ENCODE measurements at places on chromosomes 1 and 21.
A peak's percentile ranks its signal among the peaks of the same experiment; 100 is the strongest.

DNA sequence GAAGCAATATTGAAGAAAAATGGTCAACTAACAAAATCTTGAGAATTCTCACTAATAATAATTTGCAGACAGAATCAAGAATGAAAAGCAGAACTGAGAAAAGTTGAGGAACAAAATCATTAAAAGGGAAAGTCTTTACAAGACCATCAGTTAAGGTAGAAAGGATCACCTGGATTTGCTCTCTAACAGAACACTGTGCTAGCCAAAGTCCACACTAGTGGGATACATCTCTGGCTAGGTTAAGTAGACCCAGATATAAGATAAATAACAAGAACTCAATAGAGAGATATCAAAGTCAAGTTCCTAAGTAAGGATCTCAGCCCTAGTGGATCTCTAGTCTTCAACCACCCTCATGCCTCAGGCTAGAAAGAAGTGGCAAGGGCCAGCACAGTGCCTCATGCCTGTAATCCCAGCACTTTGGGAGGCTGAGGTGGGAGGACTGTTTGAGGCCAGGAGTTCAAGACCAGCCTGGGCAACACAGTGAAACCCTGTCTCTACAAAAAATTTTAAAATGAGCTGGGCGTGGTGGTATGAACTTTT lies 19.6 kb downstream of the IPP start:
- no peak overlapping the region for H3K27ac ChIP-seq
- no peak overlapping the region for H3K4me3 ChIP-seq
- H3K4me1 ChIP-seq: peaks cover 13% of the 10 kb centered on the region
- ATAC-seq: no peak
- H3K36me3 ChIP-seq: peaks cover 20% of the 10 kb centered on the region

GRCh38 chr1:241598249-241598648 lies 41.9 kb downstream of the CHML start:
- H3K36me3 ChIP-seq: peaks cover 54% of the 10 kb centered on the region
- H3K27ac ChIP-seq: peak overlapping the region; percentile 67
- peak overlapping the region; percentile 30 for H3K4me3 ChIP-seq
- H3K4me1 ChIP-seq: peaks cover 71% of the 10 kb centered on the region
- no peaks in the 10 kb centered on the region for H3K27me3 ChIP-seq
- peak; percentile 82 for ATAC-seq

GRCh38 chr21:37281993-37282392 lies 14.9 kb upstream of the VPS26C start:
- ATAC-seq: peak; percentile 47
- H3K27me3 ChIP-seq: peaks cover 18% of the 10 kb centered on the region
- H3K4me1 ChIP-seq: no peaks in the 10 kb centered on the region
- H3K36me3 ChIP-seq: no peaks in the 10 kb centered on the region
- H3K27ac ChIP-seq: no peak overlapping the region

DNA sequence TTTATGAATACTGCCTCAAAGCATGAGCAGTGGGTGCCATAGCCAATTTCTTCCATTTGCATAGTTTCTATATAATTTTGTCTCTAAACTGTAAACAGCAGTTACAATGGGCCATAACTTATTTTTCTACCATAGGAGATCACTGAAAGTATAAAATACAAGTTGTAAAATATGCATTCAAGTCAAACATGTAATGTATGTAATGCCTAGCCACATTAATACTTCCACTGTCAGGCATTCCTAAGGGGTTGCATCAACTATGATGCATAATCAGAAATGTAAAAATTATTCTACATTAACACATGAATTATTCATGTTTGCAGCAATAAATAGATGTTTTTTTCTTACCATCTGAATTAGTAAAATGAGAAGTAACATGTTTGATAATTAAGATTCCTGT lies 560.3 kb upstream of the ZP4 start:
- H3K4me3 ChIP-seq: no peak overlapping the region
- H3K27me3 ChIP-seq: no peaks in the 10 kb centered on the region
- H3K36me3 ChIP-seq: no peaks in the 10 kb centered on the region
- H3K27ac ChIP-seq: no peak overlapping the region

DNA sequence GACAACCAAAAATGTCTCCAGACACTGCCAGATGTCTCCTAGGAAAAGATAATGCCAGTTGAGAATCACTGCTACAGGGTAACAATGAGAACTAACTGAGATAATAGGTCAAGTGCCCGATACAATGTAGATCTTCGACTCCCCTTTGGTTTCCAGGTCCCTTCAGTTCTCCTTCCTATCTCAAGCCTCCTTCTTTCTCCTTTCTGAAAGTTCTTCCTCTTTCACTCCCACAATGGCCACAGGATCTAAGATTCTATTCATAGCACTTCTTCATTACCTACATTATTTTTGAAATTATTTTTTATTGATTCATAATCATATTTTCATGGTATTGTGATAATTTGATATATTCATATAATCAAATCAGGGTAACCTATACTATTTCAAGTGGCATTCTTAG lies 6.3 kb downstream of the PFDN2 start:
- peaks cover 15% of the 10 kb centered on the region for H3K36me3 ChIP-seq
- no peak overlapping the region for H3K4me3 ChIP-seq
- peak overlapping the region; percentile 27 for H3K27ac ChIP-seq

GRCh38 chr1:194466706-194467105 lies 1280.3 kb upstream of the B3GALT2 start:
- H3K36me3 ChIP-seq: no peaks in the 10 kb centered on the region
- ATAC-seq: no peak
- no peaks in the 10 kb centered on the region for H3K27me3 ChIP-seq
- H3K4me3 ChIP-seq: no peak overlapping the region
- no peaks in the 10 kb centered on the region for H3K4me1 ChIP-seq

GRCh38 chr1:38546636-38547035 lies 312.9 kb downstream of the RRAGC start:
- H3K36me3 ChIP-seq: no peaks in the 10 kb centered on the region
- H3K4me1 ChIP-seq: no peaks in the 10 kb centered on the region
- no peak for ATAC-seq
- H3K27ac ChIP-seq: no peak overlapping the region
- H3K27me3 ChIP-seq: peaks cover 10% of the 10 kb centered on the region

DNA sequence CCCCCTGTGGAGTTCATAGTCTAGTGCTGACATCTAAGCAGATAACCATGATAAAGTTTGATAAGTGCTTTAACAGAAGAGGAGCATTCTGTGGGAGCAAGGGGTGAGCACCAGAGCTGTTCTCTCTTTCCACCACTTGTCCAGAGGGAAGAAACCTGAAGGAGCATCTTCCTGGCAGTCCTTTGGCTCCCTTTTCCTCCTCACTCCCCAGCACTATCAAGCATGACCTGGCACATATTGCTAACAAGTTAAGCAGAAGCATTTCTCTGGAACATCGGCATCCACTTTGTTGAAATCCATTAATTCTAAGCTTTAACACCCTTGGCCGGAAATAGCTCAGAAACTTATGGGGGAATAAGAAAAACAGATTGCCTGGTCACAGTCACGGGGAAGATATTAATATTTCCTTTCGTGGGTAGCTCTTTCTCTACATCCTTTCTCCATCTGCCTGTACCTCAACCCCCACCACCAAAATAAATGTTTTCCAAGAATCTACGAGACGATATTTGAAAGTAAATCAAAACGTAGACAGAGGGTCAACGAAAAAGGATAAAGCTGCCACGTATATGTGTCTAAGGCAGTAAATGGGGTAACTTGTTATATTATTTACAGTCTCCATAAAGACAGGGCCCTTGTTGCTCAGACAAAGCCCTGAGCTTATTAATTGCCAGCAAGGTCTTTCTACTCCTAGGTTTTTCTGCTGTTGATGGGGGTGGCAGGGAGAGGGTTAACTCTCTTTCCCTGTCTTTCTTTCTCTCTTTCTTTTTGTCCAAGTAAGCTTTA lies 351.4 kb downstream of the NUF2 start:
- no peaks in the 10 kb centered on the region for H3K4me1 ChIP-seq
- no peak overlapping the region for H3K4me3 ChIP-seq
- no peak overlapping the region for H3K27ac ChIP-seq

DNA sequence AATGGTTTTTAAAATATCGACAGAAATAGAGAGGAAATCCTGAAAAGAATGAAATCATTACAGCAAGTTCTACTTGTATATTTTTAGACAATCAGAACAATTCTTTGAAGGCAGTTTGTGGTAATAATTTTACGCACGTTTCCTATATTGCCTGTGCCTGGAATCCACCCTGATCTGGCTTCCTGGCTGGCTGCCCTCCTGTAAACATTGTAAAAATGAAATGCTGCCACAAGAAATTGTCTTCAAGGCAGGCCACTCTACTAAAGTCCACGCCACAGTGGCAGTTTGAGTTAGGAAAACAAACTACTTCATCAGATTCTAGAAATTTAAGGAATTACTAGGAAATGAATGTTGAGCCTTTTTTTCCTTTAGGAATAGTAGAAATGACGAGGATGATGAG lies 454.5 kb upstream of the NR5A2 start:
- H3K27ac ChIP-seq: no peak overlapping the region
- H3K4me1 ChIP-seq: peaks cover 6% of the 10 kb centered on the region
- ATAC-seq: no peak
- no peaks in the 10 kb centered on the region for H3K27me3 ChIP-seq
- no peaks in the 10 kb centered on the region for H3K36me3 ChIP-seq
- H3K4me3 ChIP-seq: no peak overlapping the region

DNA sequence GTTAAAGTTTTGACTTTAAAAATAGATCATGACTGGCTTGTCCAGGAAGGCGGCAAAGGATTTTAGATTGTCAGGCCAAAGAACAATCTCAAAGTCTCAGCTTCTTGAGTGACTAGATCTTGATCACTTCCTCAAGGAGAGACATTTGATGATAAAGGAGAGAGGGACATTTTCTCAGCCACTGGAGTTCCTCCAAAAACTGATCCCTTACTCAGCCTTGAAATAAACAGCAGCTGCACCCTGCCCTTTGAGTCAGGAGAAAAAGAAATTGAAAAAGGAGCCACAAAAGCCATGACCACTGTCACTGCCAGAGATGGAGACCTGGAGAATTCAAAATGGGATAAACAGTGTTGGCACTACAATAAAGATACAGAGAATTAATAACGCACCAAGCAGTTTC lies 288.4 kb upstream of the PRMT6 start:
- no peak overlapping the region for H3K27ac ChIP-seq
- H3K4me1 ChIP-seq: no peaks in the 10 kb centered on the region
- peaks cover 10% of the 10 kb centered on the region for H3K27me3 ChIP-seq
- H3K4me3 ChIP-seq: no peak overlapping the region

DNA sequence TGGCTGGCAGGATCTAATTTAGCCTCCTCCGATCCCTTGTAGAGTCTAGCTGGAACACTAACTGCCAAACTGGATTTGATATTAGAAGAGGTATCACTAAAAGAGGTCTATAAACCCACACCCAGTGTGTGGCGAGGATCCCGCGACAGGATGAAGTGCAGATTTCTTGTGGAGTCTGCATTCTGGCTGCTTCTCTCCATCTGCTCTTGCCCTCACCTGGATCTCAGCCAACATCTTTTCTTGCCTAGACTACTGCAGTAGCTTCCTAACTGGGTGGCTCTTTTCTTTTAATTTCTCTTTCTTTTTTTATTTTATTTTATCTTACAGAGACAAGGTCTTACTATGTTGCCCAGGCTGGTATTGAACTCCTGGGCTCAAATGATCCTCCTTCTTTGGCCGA lies 48.9 kb upstream of the CAPZB start:
- no peaks in the 10 kb centered on the region for H3K36me3 ChIP-seq
- no peak overlapping the region for H3K27ac ChIP-seq

DNA sequence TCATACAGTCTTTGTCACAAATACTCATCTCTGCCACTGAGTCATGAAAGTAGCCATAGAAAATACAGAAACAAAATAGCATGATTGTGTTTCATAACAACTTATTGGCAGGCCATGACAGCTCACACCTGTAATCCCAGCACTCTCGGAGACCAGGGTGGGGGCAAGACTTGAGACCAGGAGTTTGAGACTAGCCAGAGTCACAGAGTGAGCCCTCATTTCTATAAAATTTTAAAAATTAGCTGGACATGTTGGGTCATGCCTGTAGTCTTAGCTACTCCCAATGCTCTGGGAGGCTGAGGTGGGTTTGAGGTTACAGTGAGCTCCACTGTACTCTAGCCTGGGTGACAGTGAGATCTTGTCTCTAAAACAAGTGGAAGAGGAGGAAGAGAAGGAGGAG lies 411.1 kb downstream of the PCP4 start:
- no peaks in the 10 kb centered on the region for H3K27me3 ChIP-seq
- ATAC-seq: no peak
- no peak overlapping the region for H3K4me3 ChIP-seq
- H3K4me1 ChIP-seq: no peaks in the 10 kb centered on the region

All from stimulated activated memory B cell treated with anti-CD40 and anti-IgM and Interleukin-4, amounts not matched to agents 10 μg/mL and 1 μg/mL and 100 μg/mL, for 72 hours (primary cell).